ENCODE measurements at places on chromosomes 7 and 10.
A peak's percentile ranks its signal among the peaks of the same experiment; 100 is the strongest.

- DNase-seq = peak; percentile 82
These were observed 542.0 kb downstream of the TNS3 start for GRCh38 chr7:47039904-47040303.

DNA sequence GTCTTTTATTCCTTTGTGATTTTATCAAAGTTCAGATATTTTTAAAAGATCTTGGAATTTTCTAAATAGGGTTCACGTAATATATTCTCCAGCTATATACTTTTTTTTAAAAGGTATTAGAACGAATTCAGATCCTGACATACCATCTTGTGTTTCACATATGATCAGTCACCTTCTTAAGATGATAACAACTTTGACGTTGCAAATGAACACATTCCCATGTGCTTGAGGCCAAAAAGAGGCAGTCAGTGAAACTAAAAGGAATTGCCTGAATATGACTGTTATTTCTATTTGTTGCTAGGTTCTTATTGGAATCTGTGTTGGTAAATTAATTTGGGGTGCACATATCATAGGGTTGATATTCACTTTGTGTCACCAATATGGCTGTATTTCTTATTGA, 310.1 kb downstream of the MDFIC start:
- DNase-seq = no peak

- DNase-seq = peak; percentile 53
These were observed 14.7 kb upstream of the LRRN3 start for GRCh38 chr7:111076205-111076604.

DNA sequence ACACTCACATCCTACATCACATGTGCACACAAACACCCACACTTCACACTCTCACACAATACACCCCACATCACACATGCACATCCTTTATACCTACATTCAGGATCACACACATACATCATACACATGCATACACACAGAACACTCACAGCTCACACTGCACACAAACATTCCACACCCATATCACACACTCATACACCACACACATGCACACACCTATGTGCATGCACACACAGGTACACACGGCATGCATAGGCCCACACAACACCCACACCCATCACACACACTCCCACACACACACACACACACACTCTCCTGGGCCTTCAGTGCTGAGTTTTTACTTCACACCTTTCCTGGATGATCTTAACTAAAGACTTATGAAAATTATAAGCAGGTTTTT, 220.5 kb downstream of the DNAJB6 start:
- DNase-seq = no peak

DNA sequence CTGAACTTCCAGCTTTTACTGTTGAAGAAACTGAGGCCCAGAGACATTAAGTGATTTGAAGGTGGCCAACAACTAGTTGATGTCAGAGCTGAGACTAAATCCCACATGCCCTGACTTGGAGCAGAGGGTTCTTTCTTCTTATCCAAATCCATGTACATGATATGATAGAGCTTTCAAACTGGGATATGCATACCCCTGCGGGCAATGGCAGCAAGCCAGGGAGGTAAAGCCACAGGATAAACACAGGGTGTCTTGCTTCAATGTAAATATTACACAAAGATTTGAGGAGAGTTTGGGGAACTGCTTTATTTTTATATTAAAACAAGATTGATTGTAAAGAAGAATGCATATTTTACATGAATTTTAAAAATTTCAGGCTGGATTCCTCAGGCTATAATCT, 2.3 kb upstream of the LRRC72 start:
- DNase-seq = no peak
